ENCODE measurements at places on chromosomes 13 and 19.

- no peak for DNase-seq
Measured at GRCh38 chr19:4088975-4089374, 22.3 kb upstream of the ZBTB7A start.

DNA sequence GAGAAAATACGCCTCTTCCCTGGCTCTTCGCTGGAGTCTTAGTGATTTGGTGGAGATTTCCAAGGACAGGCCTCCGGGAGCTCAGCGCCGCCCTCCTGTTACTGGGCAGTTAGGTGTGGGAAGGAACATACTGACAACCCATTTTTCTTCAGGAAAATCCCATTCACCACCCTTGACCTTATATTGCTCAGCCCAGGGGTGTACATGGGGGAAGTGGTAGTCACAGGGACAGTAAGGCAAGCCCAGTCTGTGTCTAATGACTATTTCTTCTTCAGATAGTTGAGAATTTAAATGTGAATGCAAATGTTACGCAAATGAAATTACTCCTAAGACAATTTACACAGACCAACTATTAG, 119.4 kb downstream of the UQCRFS1 start:
- no peak for DNase-seq

- DNase-seq = no peak
Measured at GRCh38 chr19:2815191-2815614, 4.5 kb upstream of the ZNF554 start.

- no peak for DNase-seq
Measured at GRCh38 chr19:11551603-11552235, 7.3 kb downstream of the ELOF1 start.

- DNase-seq = no peak
Measured at GRCh38 chr19:30692181-30692811, 320.1 kb downstream of the ZNF536 start.

DNA sequence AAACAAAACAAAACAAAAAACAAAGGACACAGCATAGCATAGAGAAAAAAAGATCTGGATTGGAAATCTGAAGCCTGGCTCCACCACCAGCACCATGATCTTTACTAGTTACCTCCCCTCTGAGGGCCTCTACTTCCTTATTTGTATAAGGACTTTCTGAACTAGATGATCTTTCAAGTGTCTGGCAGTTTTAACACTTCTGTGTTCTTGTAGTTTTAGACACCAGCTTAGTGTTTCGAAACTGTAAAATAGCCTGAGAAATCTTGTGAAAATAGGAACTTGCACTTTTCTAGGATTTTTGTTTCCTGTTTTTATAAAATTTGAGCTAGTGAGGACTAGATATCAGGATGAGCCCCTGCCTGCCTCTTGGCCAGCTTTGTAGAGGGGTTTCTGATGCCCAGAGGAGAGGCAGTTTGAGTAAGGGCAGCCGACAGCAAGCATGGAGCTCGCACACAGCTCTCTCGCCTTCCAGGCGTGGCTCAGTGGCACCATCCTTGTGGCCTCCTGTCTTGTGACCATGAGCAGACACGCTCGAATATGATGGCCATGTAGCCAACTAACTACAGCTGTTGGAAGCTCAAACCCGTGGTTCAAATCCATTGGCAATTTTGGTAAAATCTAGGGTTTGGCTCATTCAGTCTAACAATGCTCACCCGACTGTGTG, 319.0 kb downstream of the KCNRG start:
- DNase-seq = no peak

DNA sequence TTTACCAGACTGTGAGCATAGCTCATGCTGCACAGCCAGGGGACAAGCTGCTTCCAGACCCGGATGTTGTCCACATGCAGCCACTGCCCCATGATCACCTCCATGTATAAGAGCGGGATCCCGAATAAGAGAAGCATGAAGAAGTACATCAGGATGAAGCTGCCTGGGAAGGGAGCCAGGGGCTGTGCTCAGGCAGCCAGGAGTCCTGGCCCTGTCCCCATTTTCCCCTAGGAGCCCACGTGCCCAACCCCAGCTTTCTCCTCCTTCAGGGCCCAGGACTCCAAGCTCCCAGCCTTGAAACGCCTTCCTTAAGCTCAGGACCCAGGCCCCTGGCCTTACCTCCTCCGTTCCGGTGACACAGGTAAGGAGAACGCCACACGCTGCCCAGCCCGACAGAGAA, 69.3 kb downstream of the SLC6A16 start:
- no peak for DNase-seq

DNA sequence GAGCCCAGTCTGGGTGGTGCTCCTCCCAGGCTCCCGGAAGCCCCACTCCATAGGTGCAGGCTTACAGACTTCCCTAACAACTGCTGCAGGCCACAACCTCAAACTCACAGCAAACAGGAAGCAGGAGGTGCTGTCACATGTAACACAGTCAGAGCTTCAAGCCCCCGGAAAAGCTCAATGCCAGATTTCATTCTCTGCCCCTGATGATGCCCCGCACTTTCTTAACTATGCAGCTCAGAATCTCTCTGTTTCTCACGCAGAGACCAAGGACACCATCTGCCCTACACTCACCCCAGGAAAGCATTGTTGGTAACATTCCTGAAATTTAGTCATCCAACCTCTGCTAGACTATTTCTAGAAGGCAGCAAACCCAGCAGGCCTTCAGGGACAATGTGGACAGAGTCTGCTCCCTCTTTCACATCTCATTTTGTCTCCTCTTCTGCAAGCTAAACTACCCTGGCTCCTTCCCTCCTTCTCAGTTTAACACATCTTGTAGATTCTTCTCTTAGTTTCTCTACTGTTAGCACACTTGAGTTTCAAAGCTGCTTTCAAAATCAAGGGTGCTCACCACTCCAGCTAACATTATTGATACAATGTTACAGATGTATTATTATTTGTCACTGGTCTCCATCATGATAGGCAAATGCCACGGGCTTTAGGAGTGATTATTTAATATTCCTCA, 162.5 kb downstream of the KCTD12 start:
- no peak for DNase-seq

- DNase-seq = no peak
Measured at GRCh38 chr13:66528944-66529576, 701.1 kb downstream of the PCDH9 start.

GRCh38 chr19:16998635-16999194, 27.9 kb downstream of the CPAMD8 start:
- DNase-seq = no peak

DNA sequence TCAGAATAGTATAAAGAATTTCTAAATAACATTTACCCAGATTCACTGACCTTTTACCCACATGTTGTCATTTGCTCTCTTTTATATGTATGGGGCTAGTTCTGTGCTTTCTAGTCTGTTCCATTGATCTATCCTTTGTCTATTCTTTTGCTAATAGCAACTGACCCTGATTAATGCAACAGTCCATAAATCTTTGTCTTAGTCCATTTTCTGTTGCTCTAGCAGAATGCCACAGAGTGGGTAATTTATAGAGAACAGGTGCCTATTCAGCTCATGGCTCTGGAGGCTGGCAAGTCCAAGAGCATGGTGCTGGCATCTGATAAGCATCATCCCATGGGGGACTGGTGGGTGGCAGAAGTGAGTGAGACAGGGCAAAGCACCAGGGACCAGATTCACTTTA, 52.1 kb downstream of the LHFPL6 start:
- no peak for DNase-seq

GRCh38 chr19:7912697-7913564, 1.7 kb upstream of the TGFBR3L start:
- no peak for DNase-seq

GRCh38 chr13:42984026-42984425, 8.0 kb downstream of the EPSTI1 start:
- no peak for DNase-seq

- DNase-seq = peak; percentile 15
Measured at GRCh38 chr19:17605761-17606589, 50.5 kb downstream of the COLGALT1 start.

GRCh38 chr19:49590971-49591730, at the start of gene PRR12:
PRR12 (plus strand) TSS chr19:49591182; CDS start chr19:49591655, 473 bp downstream.
- DNase-seq = no peak

DNA sequence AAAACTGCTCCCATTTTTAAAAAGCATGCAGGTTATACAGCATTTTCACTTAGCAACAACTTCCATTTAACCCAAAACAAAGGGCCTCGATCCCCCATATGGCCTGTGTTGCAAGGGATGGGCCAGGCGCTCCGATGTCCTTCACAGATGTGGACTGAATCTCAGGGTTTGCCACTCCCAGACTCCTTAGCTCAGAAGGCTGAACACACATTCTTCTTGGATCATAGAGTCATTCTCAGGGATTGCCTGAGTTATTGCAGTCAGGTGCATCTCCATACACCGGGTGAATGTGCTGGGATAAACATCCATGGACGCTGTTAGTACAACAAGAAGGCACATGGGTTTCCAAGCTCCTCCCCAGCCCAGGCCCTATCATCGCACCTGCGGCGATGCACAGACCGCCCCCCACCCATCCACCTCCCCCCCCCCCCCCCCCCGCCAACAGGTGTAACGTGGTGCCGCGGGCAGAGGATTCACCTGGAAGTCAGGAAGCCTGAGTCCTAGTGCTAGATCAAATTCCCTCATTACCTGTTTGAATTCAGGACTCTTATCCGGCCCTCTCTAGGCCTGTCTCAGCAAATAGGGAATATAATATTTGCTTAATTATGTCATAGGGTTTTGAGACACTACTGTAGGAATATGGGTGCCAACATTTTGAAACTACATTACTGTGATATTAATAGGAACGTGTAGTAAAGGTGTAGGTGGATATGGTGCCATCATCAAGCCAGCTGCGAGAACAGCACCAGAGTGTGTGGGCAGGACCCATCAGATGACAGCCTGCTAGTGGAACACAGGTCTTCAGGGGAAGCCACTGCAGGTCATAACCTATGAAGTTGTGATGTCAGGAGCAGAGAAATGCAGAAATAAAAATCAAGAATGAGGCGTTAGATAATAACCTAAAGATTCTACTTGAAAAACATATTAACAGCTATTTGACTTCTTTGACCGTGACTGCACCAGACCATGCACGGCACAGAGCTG, 110.9 kb downstream of the SACS start:
- no peak for DNase-seq

DNA sequence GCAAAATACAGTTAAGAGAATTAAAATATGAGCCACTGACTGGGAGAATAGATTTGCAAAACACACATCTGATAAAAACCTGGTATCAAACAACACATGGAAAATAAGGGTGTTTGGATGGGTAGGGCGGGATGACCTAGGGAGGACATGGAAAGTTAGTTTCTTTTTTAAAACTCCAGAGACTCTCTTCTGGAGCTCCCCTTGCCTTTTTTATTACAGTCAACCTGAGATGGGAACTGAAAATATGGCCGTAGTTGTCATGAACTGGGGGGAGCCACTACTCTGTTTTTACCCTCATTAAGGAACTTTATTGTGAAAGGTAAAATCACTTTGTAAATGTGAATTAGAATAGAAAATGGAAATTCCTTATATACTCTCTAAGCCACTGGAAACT, 113.0 kb downstream of the ATP11A start:
- DNase-seq = no peak

- DNase-seq = no peak
Measured at GRCh38 chr19:4327877-4328242, 10.8 kb downstream of the STAP2 start.

DNA sequence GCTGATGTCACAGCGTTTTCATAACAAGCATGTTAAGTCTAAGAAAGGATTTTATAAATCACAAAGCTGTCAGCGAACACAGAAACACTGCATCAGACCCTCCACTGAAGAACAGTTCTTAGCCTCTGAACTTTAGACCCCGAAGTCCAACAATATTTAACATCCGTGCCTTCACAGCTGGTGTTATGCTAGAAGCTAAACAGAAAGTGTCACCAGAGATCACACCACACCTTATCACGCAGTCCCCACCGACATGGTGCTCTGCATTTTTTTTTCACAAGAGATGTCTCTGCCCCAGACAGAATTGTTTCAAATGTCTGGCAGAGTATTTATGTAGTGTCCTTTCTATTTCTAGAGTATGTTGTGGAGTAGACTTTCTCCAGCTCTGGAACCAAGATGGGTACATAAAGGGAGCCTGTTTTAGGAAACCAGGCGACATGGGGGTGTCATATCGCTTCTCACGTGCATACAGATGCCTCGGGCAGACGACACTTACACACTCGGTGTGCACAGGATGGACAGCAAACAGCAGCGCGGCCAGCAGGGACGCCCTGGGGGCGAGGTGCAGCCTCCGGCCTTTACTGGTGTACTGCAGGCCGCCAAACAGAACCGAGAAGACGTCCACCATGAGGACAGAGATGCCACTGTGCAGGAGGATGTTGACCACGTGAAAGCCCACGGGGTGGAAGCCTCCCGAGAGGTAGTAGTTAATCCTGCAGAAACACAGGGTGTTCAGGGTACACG, 12.0 kb downstream of the TMTC4 start:
- no peak for DNase-seq

GRCh38 chr13:19794631-19795030, 11.9 kb upstream of the PSPC1 start:
- DNase-seq = no peak

DNA sequence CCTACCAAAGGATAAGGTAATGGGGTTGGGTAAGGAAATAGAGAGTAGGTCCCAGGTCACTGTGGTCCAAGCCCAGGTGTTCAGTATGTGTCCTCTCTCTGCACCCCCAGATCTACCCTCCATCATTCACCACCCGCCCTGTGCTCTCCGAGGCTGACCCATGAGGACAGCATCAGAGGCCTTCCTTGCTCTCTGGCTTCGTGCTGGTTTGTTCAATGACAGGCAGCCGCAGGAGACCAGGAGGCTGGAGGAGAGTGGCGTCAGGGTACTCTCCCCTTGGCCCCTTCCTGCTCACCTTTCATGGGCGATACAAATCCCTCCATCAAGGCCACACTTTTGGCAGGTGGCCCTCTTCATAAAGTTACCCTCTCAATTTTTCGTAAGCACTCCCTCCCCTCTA, 1.7 kb downstream of the TUBA3C start:
- no peak for DNase-seq

GRCh38 chr19:35306473-35307246, 14.7 kb downstream of the MAG start:
- DNase-seq = no peak

DNA sequence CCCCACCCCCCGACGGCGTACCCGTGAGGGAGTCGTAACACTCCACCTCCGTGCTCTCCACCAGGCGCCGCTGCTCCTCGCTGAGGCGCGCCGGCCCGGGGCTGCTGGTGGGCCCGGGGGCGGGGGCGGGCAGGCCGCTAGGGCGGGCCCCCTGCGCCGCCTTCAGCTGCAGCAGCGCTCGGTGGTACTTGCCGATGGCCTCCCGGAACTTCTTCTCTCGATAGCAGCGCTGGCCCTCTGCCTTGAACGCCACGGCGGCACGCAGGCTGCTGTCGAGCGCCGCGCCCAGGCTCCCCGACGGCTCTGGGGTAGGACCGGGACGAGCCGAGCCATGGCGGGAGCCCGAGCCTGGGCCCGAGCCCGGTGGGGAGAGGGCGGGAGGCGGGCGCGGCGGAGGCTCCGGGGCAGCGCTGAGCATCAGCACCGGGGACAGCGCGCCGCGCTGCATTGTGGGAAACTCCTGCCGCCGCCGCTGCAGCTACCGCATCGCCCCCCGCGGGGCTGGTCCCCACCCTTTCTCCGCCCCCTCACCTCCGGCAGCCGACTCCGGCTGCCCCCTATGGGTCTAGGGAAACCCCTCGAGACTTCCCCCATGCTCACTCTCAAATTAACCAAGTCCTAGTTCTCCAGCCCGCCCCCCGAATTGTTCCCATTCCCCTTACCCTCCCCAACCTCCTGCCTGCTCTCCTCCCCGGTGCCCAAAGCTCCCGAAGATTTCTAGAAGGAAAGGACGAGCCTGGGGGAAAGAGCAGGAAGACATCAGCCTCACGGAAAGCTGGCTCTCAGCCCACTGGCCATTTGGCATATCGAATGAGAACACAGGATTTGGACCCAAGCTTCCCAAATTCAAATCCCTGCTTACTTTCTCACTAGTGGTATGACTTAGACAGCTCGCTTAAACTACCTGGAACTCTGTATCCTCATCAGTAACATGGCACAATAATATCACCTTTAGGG, at the start of gene TTC9B:
TTC9B (minus strand) TSS at position 451 of the 957 bp plus-strand sequence; CDS start at position 448, 3 bp downstream.
- DNase-seq = no peak

GRCh38 chr19:50008532-50008931, 16.6 kb downstream of the VRK3 start:
- DNase-seq = no peak

All from keratinocyte (primary cell).